HFFc6 (cell line): ENCODE measurements at places on chromosomes 1 and 21. TPM values are rescaled to one million over a fixed set of nuclear protein-coding genes. Genes with fewer than 3 reads are reported as not detected.

- no peak for DNase-seq
- H3K36me3 ChIP-seq = no peaks in the 10 kb centered on the region
- no peak overlapping the region for H3K4me3 ChIP-seq
- H3K4me1 ChIP-seq = peaks cover 7% of the 10 kb centered on the region
Measured at GRCh38 chr1:237809099-237809498, 81.6 kb downstream of the ZP4 start.

GRCh38 chr21:45067462-45068285 lies 6.7 kb upstream of the ADARB1 start:
- no peak overlapping the region for H3K4me3 ChIP-seq
- H3K36me3 ChIP-seq = no peaks in the 10 kb centered on the region
- no peak for DNase-seq

DNA sequence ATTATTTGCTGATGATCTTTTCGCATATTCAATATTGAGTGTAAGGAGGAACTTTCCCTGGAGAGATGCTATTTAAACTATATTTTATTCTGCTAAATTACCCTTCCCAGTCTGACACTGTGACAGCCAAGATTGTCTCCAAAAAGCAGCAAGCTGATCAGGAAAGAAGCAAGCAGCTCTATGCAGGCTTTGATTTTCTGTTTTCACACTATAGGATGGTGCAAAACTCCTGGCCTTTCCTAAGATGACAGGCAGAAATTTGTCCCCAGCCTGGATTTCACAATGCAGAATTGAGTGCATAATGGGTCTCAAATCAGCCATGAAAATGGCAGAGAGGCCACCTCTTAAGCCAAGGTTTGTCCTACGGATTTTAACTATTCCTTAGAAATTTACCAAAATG lies 1.1 kb downstream of the SGIP1 start:
- H3K4me1 ChIP-seq = peaks cover 86% of the 10 kb centered on the region
- peaks cover 55% of the 10 kb centered on the region for H3K36me3 ChIP-seq
- DNase-seq = no peak
- no peaks in the 10 kb centered on the region; the same call in none of the 2 replicates for H3K27me3 ChIP-seq
- peak overlapping the region; percentile 92 for H3K27ac ChIP-seq
- H3K4me3 ChIP-seq = peak overlapping the region; percentile 96

GRCh38 chr1:196148367-196148970 lies 459.8 kb downstream of the KCNT2 start:
- H3K27ac ChIP-seq = no peak overlapping the region
- peak; percentile 47 for DNase-seq
- no peak overlapping the region for H3K4me3 ChIP-seq

Gene CDK18
- 0.10 and 1.4 TPM in 2 replicates for total RNA-seq

Gene KRTAP12-2
- not detected in 3 replicates for total RNA-seq
